Neural crest cell (in vitro differentiated cells): ENCODE measurements at places on chromosomes 13 and 19.

- no peak for DNase-seq
Measured at GRCh38 chr13:95411428-95412040, 110.3 kb upstream of the ABCC4 start.

DNA sequence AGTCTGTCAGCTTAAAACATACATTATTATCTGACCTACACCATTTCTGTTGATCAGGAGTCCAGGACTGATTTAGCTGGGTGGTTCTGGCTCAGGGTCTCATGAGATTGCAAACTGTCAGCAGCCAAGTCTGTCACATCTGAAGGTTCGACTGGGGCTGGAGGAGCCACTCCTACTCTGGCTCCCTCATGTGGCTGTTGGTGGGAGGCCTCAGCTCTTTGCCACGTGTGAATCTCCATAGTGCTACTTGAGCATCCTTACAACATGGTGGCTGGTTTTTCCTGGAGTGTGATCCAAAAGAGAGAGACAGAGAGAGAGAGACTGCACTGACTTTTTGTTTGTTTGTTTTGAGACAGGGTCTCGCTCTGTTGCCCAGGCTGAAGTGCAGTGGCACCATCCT is 63.6 kb upstream of the NFIC start:
- no peak for DNase-seq

DNA sequence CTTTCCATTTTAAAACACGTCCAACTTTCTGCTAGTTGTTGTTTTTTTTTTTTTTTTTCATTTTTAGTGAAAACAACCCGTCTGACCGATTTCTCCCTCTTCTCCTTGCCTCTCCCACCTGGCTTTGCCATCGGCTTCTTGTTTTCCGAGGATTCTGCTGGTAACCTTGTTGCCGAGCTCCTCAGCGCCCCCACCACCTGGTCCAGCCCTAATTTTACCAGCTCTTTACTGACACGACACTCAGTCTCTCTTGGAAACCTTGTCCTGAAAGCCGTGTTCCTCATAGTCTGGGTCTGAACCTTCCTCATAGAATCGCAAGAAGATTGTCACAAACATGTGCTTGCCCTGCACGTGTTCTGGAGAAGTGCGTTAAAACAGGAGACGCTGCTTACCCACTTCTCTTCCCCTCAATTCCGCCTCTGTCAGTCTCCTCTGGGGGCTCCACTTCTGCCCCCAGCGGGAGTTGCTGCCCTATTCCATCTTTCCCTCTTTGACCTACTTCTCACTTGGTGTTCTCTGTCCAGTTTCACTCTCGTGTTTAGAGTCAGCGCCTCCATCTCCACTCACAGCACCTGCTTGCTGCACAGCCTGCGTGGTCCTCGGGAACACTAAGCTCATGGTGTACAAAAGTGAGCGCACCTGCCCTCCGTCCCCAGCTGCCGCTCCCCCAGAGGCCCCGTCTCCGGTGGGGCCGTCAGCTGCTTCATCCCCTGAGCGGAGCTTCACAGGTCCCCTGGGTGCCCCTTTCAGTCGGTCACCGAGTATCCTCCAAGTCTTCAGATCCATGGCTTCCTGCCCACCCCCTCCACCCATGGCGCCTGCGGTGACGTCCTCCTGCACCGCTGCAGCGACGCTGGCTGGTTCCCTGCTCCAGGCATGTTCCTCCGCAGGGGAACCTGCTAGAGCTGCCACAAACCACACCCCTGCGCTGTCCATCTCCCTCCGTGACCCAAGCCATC is 65.1 kb downstream of the TM9SF2 start:
- no peak for DNase-seq

- no peak for DNase-seq
Measured at GRCh38 chr19:51546107-51546649, 14.7 kb upstream of the SIGLEC6 start.

GRCh38 chr19:1636325-1637236 is 15.8 kb downstream of the TCF3 start:
- DNase-seq: no peak

DNA sequence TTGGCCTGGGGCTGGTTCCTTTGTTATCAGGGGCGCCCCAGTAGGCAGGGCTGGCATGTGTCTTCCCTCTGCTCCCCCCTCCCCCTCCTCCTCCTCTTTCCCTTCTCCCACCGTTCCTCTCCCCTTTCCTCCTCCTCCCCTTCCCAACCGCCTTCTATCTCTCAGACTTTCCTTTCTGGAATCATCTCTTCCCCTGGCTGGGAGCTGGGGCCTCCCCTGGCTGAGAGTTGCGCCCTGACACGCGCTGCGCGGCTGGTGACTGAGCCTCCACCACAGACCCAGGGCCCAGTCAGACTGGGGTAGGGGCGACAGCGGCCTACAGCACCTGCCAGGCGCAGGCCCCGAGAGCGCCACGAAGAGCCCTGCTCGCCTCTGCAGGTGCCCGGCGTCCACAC is 2.8 kb downstream of the PNMA8B start:
- DNase-seq: no peak

DNA sequence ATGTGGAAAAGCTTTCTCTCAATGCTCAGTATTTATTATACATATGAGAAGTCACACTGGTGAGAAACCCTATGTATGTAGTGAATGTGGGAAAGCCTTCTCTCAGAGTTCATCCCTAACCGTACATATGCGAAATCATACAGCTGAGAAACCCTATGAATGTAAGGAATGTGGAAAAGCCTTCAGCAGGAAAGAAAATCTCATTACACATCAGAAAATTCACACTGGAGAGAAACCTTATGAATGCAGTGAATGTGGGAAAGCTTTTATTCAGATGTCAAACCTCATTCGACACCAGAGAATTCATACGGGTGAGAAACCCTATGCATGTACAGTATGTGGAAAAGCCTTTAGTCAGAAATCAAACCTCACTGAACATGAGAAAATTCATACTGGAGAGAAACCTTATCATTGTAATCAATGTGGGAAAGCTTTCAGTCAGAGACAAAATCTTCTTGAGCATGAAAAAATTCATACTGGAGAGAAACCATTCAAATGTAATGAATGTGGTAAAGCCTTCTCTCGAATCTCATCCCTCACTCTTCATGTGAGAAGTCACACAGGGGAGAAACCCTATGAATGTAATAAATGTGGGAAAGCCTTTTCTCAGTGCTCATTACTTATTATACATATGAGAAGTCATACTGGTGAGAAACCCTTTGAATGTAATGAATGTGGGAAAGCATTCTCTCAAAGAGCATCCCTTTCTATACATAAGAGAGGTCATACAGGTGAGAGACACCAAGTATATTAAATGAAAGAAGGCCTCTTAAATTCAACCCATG is 34.4 kb downstream of the ZNF568 start:
- no peak for DNase-seq

DNA sequence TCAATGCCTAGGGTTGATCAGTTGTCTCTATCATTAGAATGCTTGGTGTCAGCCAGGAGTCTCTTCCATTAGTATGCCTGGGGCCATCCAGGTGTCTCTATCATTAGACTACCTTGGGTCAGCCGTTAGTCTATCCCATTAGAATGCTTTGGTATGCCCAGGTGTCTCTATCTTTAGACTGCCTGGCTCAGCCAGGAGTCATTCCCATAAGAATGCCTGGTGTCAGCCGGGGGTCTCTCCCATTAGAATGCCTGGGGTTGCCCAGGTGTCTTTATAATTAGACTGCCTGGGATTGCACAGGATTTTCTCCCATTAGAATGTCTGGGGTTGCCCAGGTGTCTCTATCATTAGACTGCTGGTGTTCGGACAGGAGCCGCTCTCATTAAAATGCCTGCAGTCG is 1442.9 kb downstream of the UQCRFS1 start:
- no peak for DNase-seq

GRCh38 chr13:33096886-33097605 is 80.8 kb downstream of the KL start:
- DNase-seq: no peak

- DNase-seq: no peak
Measured at GRCh38 chr13:77565635-77566034, 30.1 kb downstream of the SCEL start.

DNA sequence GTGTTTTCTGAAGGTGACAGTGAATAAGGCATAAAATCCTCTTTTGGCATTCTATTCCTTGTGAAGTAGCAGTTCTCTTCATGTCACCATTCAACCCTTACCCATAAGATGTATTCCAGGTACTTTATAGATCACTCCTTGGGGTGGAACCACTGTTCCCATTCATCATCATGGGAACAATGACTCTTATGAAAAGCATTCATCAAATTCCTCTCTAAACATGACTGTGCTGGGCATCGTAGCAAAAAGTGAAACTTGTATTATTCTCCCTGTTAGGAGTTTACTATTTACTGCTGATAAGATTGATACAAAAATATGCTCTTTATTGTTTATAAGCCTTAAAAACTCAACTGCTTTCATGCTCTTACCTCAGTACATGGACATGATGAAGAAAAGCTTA is 793.4 kb downstream of the LIG4 start:
- DNase-seq: no peak

GRCh38 chr13:51728275-51728673 is 75.7 kb downstream of the DHRS12 start:
- DNase-seq: no peak

DNA sequence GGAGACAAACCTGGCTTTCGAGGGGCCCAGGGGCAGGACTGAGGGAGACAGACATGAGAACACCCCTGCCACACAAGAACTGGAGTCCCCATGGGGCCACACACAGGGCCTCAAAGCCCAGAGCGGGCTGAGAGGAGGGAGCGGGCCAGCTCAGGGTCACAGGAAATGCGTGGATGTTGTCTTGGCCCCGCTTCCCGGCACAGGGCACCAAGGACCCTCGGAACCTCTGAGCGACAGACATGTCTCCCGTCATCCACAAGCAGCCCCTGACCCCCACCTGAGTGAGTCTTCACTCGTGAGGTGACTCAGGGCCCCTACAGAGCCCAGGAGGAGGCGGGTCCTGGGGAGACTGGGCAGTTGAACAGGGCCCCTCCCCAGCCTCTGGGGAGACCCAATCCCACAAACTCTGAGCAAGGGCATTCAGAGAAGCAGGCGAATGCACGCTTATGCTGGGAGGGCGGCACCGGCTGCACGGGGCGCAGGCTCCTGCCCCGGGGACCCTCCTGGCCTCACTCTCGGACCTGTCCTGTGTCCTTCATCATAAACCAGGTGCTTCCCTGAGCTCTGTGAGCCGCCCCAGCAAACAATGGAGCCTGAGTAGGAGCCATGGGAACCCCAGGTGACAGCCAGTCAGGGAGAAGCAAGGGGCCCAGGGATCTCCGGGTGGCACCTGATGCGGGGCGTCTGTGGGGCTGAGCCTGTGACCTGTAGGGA is 20.1 kb downstream of the SGTA start:
- DNase-seq: no peak

- no peak for DNase-seq
Measured at GRCh38 chr13:95221971-95222732, 79.1 kb downstream of the ABCC4 start.

GRCh38 chr13:81987159-81987558 is 1646.2 kb upstream of the SPRY2 start:
- no peak for DNase-seq

DNA sequence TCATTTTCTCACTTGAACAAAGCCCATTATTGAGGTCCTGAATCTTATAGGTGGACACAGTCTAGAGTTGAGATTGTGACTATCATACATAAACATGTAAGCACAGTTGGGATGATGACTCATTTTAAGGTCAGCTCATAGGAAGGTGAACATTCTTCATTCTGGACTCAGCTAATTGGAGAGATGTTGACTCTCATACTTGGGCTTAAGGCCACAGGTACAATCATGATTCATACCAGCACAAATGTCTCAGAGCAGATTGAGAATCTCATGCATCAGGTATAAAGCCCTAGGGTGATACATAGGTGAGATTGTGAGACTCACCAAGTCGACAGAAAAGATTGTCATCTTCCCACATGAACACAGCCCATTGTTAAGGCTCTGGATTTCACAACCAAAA is 62.3 kb upstream of the ZNF724 start:
- no peak for DNase-seq

- no peak for DNase-seq
Measured at GRCh38 chr13:103618151-103618550, 551.9 kb upstream of the SLC10A2 start.

DNA sequence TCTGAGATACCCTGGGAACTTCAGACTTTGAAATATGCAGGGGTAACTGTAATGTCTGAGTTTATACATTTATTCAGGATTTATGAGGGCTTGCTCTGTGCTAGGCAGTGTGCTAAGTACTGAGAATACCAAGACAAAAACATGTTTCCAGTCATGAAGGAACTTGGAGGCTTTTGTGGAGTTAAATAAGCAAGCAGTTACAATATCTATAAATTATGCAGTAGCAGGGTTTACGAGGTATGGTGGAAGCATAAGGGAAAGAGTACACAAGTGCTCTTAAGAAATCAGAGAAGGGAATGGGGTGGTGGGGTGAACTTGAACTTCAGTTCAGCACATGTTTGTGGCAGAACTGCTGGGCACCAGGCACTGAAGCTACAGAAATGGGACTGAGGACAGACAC is 28.0 kb downstream of the MAB21L1 start:
- no peak for DNase-seq

GRCh38 chr13:40470660-40471059 is 195.8 kb downstream of the FOXO1 start:
- no peak for DNase-seq

DNA sequence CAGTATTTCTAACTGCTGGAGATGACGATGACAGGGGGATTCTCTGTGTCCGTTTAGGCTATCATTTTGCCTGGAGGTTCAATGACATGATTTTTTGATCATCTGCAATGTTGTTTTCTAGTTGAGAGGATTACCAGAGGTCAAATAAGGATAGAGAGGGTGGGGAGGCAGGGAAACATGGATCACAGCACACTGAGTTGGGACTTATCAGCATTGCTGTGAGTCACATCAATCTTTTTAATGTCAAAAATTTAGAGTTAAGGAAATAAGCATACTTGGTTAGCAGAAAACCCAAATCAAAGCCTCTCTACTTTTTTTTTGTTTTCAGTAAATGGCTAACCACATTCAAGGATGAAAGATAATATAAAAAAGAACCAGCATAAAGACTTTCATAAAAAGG is 43.0 kb upstream of the CSNK1A1L start:
- DNase-seq: no peak

- no peak for DNase-seq
Measured at GRCh38 chr13:108769213-108770070, 140.0 kb downstream of the MYO16 start.

DNA sequence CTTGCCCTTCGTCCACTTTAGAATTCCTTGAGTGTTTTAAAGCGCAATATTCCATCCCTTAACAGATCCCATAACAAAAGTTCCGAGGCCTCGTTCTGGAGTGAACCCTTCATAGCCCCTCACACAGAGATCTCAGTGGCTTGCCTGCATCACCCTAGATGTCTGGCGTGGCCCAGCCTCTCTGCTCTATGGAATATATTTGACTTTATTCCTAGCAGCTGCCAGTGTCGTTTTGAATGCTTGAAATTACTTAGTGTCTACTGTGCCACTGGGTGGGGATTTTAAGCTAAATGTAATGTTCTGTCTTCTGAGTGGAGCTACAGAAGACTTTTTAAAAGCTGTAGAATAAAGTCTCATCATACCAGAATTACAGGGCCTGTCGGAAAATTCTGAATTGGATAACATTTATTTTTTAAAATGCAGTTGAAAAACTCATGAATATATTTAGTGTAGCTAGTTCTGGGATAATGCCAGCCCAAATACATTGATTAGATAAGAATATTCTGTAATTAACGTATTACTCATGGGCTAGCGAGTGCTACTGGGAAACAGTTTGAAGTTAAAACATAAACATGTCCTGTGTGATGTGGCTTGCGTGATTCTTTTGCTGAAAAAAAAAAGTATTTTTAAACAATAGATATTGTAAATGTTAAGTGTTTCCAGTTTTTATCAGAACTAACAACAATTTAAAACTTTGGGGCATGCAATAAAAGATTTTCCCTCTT is 111.8 kb downstream of the ESD start:
- no peak for DNase-seq

- DNase-seq: no peak
Measured at GRCh38 chr19:13860679-13861391, 16.1 kb upstream of the NANOS3 start.
